ENCODE measurements at places on chromosomes 3 and 15. TPM values are rescaled to one million over a fixed set of nuclear protein-coding genes. Genes with fewer than 3 reads are reported as not detected.

Gene EPHB3
- polyA plus RNA-seq: not detected

DNA sequence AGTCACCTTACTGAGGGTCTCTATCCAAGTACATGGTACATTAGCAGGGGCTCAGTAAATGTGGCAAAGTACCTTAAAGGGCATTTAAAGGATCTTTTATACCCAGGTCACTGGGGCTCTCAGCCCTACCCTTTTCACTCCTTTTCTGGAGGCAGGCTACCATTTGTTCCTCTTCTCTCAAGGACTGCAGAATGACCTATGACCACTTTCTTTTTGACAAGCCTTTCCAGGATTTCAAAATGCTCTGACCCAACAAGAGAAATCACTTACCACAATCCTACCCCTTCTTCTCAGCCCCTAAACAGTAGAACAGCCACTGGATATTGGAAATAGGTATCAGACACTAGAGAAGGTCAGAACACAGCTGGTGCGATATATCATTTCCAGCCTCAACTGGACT, 221.8 kb upstream of the TPRG1 start:
- peaks cover 25% of the 10 kb centered on the region for H3K27me3 ChIP-seq
- peaks cover 9% of the 10 kb centered on the region for H3K4me1 ChIP-seq
- H3K27ac ChIP-seq: no peak overlapping the region
- H3K36me3 ChIP-seq: no peaks in the 10 kb centered on the region
- no peak overlapping the region for H3K4me3 ChIP-seq

DNA sequence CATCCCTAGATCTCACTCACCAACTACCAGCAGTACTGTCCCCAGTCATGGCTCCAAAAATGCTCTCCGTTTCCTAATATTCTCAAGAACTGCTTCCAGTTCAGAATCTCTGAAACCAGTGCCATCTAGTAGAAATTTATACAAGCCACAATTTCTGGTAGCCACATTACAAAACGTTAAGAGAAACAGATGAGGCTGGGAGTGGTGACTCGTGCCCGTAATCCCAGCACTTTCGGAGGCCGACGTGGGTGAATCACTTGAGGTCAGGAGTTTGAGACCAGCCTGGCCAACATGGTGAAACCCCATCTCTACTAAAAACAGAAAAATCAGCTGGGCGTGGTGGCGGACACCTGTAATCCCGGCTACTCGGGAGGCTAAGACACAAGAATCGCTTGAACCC, 78.4 kb upstream of the RAD18 start:
- no peak overlapping the region for H3K4me3 ChIP-seq
- no peaks in the 10 kb centered on the region for H3K4me1 ChIP-seq
- H3K36me3 ChIP-seq: no peaks in the 10 kb centered on the region
- no peak for DNase-seq
- no peak overlapping the region for H3K27ac ChIP-seq

Gene SEC22A
- 17.0 TPM for polyA plus RNA-seq

GRCh38 chr3:124267406-124267805, 275.5 kb upstream of the ROPN1 start:
- no peak for DNase-seq
- H3K4me1 ChIP-seq: no peaks in the 10 kb centered on the region
- no peak overlapping the region for H3K27ac ChIP-seq
- H3K4me3 ChIP-seq: no peak overlapping the region
- no peaks in the 10 kb centered on the region for H3K36me3 ChIP-seq

Gene RASL12
- not detected for polyA plus RNA-seq

Gene PRICKLE2
- not detected for polyA plus RNA-seq

Gene SNX22
- 59.6 TPM for polyA plus RNA-seq

- H3K27me3 ChIP-seq: no peaks in the 10 kb centered on the region
- DNase-seq: no peak
- no peak overlapping the region for H3K27ac ChIP-seq
- H3K4me1 ChIP-seq: no peaks in the 10 kb centered on the region
- no peaks in the 10 kb centered on the region for H3K36me3 ChIP-seq
These were observed 366.4 kb upstream of the AGTR1 start for GRCh38 chr3:148331081-148331846.

DNA sequence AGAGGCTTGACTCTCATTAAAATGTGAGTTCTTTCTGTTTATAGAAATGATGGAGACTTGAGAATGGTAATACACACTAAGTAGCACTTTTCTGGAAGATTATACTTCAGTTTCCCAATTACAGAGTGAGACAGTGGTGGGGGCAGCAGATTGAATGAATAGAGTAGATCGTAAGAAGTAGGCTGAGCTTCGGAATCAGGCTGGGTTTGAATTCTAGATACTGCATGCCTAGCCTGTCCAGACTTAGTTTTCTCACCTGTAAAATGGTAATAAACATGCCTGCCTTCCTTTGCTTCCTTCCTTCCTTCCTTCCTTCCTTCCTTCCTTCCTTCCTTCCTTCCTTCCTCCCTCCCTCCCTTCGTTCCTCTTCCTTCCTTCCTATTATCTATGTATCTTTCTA, 8.1 kb downstream of the IL1RAP start:
- no peak for DNase-seq
- no peaks in the 10 kb centered on the region for H3K4me1 ChIP-seq
- H3K4me3 ChIP-seq: no peak overlapping the region
- H3K36me3 ChIP-seq: no peaks in the 10 kb centered on the region
- no peaks in the 10 kb centered on the region for H3K27me3 ChIP-seq
- no peak overlapping the region for H3K27ac ChIP-seq

DNA sequence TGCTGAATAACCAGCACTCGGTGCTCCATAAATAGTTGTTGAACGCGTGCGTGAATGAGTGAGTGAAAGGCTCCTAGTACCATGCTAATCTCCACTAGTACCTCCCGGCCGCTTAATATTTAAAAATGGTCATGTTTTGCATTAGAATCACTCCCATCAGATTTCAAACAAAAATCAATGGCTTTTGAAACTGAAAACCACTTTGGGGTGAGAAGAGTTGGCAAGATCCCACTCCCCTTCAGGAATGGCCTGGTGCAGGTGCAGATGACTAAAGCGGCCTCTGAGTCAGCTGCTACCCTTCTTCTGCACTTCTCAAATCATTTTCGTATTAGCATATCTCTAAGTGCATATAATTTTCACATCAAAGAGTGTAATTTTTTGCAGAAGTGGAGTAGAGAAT, 425.3 kb upstream of the PROK2 start:
- no peaks in the 10 kb centered on the region for H3K36me3 ChIP-seq
- H3K4me1 ChIP-seq: peaks cover 5% of the 10 kb centered on the region
- DNase-seq: no peak

Gene ZKSCAN7
- polyA plus RNA-seq: 6.2 TPM

- H3K36me3 ChIP-seq: no peaks in the 10 kb centered on the region
- DNase-seq: no peak
- no peak overlapping the region for H3K27ac ChIP-seq
- H3K27me3 ChIP-seq: no peaks in the 10 kb centered on the region
- H3K4me3 ChIP-seq: no peak overlapping the region
These were observed 37.9 kb upstream of the TNFAIP8L3 start for GRCh38 chr15:51132384-51133139.

Gene SLC12A1
- not detected for polyA plus RNA-seq

DNA sequence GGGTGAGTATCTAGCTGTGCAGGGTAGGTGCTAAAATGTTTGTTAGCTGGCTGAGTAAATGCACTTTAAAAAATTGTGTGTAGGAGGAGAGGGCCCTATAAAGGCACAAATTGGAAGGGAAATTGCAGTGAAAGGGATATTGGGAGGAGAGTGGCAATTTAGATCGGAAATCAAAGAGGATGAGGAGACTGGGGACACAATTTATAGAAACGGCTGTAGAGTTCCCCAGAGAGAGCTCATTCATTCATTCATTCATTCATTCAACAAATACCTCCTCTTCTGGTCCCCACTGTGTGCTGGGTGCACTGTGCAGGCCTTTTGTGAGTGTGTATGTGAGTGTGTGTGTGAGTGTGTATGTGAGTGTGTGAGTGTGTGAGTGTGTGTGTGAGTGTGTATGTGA, 2.4 kb downstream of the DNAJA4 start:
- no peak for DNase-seq
- no peaks in the 10 kb centered on the region for H3K36me3 ChIP-seq
- H3K27me3 ChIP-seq: no peaks in the 10 kb centered on the region
- H3K4me3 ChIP-seq: no peak overlapping the region

Gene PPM1L
- 1.0 TPM for polyA plus RNA-seq

Gene LRTM1
- polyA plus RNA-seq: not detected

Gene STARD5
- 5.1 TPM for polyA plus RNA-seq

DNA sequence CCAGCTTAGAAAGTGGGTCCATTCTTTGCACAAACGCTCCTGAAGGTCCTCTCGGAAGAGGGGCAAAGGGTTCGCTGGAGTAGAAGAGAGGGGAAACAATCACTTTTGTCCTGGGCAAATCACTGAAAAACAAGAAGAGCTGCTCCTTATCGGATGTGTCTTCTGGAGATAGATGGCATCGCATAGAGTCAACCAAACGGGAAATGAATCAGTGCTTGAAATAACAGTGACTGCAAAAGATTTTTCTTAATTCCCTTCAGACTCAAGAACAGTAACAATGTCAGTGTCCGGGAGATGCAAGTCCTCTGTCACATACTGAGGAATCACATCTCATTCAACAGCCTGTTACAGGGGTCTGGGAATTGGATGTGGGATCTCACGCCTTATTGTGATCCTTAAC, 78.8 kb upstream of the PCSK6 start:
- H3K4me1 ChIP-seq: no peaks in the 10 kb centered on the region
- no peak overlapping the region for H3K4me3 ChIP-seq
- DNase-seq: no peak
- no peak overlapping the region for H3K27ac ChIP-seq
- H3K36me3 ChIP-seq: no peaks in the 10 kb centered on the region

GRCh38 chr3:188527389-188527788, 373.4 kb downstream of the LPP start:
- peaks cover 26% of the 10 kb centered on the region for H3K36me3 ChIP-seq
- no peak for DNase-seq
- no peaks in the 10 kb centered on the region for H3K27me3 ChIP-seq
- no peak overlapping the region for H3K27ac ChIP-seq
- no peak overlapping the region for H3K4me3 ChIP-seq

DNA sequence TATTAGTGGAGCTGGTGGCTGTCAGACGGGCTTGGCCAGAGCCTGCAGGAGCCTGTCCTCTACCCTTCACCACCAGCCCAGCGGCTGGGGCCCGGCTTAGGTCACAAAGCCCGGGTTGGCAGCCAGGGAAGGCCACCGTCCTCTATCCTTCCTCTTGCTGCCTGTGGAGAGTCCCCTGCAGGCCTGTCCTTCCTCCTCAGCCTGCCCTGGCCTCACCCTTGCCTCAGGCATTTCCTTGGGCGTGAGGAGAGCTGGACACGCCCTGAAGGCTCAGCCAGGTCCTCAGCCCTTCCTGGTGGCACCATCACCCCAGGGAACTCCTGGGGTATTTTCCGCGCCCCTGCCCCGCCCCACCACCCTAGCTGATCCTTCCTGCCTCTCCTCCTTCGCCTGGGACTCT, 7.7 kb downstream of the CHAC1 start:
- no peak for DNase-seq
- no peak overlapping the region for H3K4me3 ChIP-seq
- no peak overlapping the region for H3K27ac ChIP-seq
- H3K4me1 ChIP-seq: peaks cover 11% of the 10 kb centered on the region
- H3K36me3 ChIP-seq: no peaks in the 10 kb centered on the region

Gene CRABP1
- polyA plus RNA-seq: not detected

Gene IL17RB
- 0.81 TPM for polyA plus RNA-seq

GRCh38 chr3:194221336-194221735, 85.4 kb downstream of the HES1 start:
- H3K27me3 ChIP-seq: peaks cover 55% of the 10 kb centered on the region
- no peak overlapping the region for H3K4me3 ChIP-seq
- no peaks in the 10 kb centered on the region for H3K36me3 ChIP-seq
- no peak for DNase-seq
- peak overlapping the region; percentile 57 for H3K27ac ChIP-seq
- H3K4me1 ChIP-seq: peaks cover 19% of the 10 kb centered on the region

Gene B3GNT5
- not detected for polyA plus RNA-seq

Gene EPHA3
- polyA plus RNA-seq: not detected

DNA sequence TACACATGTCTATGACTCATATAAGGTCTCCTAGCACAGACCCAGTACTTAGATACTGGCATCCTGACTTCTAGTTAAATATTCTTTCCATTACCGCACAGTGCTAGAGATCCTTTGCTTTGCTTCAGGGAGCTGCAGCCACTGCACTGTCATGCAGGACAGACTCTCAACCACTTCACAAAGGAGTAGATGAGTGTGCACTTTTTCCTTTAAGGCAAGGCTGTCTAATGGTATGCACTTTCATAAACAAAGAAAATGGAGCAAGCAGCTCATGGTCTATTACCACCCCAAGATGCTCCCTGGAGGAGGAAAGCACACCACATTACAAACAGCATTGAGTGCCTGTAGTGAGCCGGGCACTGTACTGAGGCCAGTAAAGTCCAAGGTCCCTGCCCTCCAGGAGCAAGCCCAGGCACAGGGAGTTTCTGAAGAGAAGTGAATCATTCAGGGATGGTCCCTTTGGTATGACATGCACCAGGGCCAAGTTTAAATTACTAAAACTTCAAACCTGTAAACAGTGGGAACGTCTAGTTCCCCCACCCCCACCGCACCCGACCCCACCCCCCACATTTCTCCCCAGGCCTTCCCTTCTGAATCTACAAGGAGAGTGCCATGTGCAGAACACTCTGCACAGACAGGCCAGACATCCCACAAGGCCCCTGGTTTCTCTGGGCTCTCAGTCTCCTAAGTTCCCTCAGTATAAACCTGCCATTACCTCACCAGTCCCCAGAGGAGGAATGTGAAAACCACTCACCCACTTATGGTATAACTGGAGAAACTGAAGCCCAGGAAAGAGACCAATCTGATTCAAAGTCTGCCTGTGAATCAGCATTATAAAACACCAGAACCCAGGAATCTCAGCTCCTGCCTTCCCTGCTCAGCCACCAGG, 107.8 kb upstream of the BCL6 start:
- no peaks in the 10 kb centered on the region for H3K27me3 ChIP-seq
- no peak overlapping the region for H3K4me3 ChIP-seq
- H3K36me3 ChIP-seq: no peaks in the 10 kb centered on the region
- DNase-seq: no peak
- H3K27ac ChIP-seq: no peak overlapping the region
